ENCODE measurements at places on chromosomes 5 and 9.

DNA sequence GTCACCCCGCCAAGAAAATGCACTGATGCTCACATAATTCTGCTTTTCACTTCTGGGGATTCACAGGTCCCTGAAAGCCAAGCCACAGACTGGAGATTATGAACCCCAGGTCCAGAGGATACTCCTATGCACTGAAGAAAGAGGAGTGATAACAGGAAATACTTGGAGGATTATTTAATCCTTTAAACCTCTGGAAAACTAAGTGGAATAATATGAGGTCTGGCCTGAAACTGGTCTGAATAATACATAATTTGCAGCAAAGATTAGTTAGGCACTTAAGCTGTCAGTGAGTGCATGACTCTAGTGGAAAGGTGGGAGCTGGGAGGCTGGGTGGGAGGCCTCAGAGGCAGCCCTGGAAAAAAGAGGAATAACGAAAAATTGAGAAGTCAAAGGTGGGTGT is 45.7 kb downstream of the MARCHF3 start:
- DNase-seq = no peak

DNA sequence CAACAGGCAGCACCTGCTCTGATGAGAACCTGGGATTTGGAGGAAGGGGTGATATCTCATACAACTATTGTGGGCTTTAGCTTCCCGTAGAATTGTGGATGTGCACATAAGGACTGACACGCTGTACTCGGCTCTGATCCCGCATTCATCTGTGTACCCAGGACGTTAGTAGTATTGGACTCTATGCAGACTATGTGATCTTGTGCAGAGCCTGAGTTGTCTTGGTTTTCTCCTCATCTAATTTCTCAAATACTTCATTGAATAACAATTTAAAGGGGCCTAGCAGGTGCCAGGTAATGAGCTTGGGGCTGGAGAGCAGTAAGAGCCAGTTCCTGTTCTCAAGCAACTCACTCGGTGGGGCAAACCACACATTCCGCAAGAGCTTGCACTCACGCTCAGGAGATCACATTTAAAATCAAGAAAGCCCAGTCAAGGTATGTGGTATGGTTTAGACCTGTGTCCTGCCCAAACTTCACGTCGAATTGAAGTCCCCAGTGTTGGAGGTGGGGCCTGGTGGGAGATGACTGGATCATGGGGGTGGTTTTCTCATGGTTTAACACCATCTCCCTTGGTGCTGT is 14.8 kb downstream of the C5orf15 start:
- DNase-seq = no peak

DNA sequence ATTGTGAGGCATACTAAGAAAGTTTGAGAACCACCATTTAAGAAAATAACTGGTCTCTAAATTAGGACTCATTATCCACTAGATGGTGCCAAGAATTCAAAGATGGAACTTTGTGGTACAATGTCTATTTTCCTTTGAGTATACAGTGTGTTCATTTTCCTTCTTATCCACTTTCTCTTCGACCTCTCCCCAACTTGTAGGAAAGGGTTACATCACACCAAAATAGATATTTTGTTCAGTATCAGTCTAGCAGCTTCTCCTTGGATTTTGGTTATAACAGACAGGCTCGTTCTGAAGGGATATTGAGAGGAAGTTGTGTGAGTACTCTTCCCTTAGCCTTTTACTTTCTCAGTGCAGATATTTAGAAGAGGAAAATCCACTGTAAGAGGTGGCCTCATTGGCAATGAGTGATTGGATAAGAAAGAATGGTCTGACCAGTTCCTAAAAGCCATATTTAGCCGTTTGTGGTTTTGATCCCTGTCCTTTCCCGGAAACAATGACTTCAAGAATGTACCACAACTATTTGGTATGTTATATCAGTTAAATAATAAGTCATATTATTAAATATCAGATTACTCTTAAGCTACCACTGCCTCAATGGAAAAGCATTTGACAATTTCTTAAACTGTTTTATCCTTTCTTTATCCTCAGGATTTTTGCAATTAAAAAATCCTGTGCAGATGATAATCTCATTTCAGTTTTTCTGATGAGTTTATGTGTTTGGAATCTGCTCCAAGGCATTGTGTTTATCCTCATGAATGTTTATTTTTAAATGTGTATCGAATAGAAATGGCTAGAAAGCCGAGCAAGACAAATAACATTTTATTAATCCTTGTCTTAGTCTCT is 69.0 kb upstream of the GRAMD2B start:
- no peak for DNase-seq

GRCh38 chr5:86757824-86758223 is 140.1 kb downstream of the COX7C start:
- no peak for DNase-seq

DNA sequence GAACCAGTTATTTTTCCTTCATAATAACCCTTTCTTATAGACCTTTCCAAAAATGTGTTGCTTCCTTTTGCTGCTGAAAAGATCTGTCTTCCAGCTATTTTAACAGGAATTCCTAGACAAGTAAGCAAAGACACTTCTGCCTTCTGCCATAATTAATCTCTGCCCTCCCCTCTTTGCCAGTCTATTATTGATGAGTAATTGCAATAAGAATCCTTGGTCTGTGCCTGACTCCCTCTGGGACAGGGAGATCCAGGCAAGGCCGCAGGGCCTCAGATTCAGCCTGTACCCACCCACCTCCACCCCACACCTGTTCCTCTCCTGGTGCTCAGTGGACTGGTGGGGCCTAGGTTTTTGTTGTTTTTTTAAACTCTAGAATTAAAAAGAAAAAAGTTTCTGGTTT is 8.3 kb downstream of the FOXD1 start:
- no peak for DNase-seq
